ENCODE measurements at places on chromosomes 1 and 21.

DNA sequence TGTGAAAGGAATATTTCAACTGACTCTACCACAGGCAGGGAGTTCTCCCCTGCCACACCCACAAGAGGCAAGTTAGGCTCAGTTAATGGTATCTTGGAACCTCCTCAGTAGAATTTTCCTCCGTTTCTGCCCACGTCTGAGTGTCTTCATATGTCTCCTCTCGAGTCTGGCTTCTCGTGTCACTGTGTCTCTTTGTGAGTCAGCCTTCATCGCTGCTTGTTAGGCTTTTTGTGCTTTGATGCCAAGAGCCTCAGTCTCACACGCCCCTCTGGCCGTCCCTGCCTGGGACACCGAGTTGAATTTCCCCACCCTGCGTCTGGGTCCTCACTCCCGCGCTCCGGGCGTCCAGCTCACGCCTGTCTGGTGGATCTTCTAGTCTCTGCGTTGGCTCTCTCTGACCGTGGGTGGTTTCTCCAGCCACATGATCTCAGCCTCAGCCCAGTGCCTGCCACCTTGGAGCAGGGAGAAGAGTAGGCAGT is 125.7 kb upstream of the GADD45A start:
- DNase-seq: no peak

DNA sequence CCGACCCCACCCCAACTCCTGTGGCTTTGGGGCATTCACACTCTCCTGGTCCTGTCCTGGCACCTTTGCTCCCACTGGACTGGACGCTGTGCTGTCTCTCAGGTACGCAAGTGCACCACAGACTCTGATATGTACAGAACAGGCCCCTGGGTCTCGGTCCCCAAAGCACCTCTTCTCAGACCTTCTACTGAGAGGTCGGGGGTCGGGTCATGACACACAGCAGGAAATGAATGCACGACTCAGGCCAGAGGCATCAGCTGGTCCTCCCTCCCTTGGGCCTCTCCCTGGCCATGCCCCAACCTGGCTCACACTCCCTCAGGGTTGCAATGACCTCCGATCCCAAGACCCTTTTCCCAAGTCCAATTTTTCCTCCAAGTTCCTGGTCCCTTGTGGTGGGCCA is 1.8 kb upstream of the KRTAP10-12 start:
- no peak for DNase-seq

GRCh38 chr1:19620786-19621185 is 23.3 kb upstream of the NBL1 start:
- DNase-seq: no peak

GRCh38 chr1:223023863-223024262 is 119.2 kb downstream of the TLR5 start:
- no peak for DNase-seq

GRCh38 chr1:234697015-234697414 is 87.0 kb upstream of the IRF2BP2 start:
- DNase-seq: no peak

DNA sequence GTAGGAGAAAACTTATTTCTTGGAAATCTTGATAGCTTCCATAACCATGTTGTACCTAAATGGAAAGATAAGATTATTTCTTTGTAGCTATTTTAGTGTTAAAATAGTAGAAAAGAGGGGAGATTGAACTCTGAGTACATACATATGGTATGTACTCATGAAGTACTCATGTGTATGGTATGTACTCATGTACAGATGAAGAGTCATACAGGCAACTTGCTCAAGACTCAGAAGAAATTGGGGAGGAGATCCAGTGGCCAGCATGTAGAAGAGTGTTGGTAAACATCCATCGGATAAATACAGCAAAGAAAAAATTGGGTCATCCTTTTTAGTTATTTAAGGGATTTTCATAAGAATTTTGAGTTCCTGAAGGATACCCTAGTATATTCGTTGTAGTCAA is 29.0 kb downstream of the MDM4 start:
- DNase-seq: no peak

DNA sequence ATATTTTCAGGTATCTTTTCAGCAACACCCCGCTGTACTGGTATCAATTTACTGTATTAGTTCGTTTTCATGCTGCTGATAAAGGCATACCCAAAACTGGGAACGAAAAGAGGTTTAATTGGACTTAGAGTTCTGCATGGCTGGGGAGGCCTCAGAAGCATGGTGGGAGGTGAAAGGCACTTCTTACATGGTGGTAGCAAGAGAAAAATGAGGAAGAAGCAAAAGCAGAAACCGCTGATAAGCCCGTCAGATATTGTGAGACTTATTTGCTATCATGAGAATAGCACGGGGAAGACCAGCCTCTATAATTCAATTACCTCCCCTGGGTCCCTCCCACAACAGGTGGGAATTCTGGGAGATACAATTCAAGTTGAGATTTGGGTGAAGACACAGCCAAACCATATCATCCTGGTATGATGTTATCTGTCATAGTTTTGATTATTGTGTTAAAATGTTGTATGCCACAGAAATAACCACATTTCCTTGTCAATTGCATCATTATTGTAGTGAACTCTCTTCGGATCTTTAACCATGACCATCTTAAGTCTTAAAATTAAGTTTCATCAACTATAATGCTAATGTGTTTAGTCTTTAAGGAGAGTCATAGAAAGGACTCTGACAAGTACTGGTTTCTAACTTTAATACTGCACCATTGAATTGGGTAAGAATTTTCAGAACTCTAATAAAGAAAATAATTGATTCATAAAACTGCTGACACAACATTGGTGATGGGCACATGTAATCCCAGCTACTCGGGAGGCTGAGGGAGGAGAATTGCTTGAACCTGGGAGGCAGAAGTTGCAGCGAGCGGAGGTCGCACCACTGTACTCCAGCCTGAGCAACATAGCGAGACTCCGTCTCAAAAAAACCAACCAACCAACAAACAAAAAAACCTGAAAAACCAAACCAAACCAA is 58.2 kb downstream of the TBX19 start:
- no peak for DNase-seq

DNA sequence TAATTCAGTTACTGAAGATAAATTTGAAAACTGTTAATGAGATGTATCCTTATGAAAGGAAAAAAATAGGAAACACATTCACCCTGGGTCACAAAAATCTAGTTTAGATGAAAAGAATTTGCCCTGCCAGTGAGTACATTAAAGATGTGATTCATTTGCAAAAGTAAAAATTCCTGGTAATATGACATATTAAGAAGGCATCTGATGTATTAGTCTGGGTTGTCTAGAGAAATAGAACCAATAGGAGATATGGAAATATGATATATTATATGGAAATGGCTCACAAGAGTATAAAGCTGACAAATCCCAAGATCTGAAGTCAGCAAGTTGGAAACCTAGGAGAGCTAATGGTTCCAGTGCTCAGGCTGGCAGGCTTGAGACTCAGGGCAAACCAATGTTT is 153.8 kb downstream of the MRPL39 start:
- no peak for DNase-seq

GRCh38 chr1:235272851-235273250 is 55.1 kb downstream of the ARID4B start:
- DNase-seq: no peak

DNA sequence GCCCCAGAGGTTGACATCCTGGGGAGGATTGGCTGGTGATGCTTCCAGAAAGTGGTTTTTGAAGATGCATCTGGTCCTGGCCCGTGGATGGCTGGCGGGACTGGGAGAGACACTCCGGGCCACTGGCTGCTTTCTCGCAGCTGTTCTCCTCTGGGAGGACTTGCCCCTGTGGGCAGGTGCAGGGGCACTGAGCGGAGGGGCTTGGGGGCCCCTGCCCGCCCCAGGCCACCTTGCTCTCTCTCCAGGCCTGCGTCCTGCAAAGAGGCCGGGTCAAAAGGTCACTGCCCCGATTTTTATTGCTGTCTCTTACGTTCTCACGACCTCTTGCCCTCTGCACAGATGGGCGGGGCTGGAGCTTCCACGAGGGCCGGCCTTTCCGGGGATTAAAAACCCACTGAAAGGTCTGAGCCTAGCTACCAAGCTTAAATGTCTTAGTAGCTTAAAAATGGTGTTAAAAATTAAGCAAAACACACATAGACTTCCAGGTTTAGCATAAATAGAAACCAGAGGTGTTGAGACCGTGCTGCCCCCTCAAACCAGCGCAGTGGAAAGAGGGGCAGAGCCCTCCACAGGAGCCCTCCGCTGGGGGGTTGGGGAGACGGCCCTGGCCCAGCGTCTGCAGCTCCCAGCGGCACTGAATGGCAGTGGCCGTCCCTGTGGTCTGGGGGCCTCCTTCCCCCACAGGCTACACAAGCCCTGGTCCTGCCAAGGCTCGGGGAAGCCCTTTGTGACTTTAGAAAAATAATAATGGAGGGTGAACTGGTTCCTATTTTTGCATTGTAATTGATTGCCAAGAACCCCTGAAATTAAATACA is 43.9 kb downstream of the SKI start:
- DNase-seq: no peak
